Mesothelial cell of epicardium (in vitro differentiated cells): ENCODE measurements at places on chromosomes 1 and 21.

DNA sequence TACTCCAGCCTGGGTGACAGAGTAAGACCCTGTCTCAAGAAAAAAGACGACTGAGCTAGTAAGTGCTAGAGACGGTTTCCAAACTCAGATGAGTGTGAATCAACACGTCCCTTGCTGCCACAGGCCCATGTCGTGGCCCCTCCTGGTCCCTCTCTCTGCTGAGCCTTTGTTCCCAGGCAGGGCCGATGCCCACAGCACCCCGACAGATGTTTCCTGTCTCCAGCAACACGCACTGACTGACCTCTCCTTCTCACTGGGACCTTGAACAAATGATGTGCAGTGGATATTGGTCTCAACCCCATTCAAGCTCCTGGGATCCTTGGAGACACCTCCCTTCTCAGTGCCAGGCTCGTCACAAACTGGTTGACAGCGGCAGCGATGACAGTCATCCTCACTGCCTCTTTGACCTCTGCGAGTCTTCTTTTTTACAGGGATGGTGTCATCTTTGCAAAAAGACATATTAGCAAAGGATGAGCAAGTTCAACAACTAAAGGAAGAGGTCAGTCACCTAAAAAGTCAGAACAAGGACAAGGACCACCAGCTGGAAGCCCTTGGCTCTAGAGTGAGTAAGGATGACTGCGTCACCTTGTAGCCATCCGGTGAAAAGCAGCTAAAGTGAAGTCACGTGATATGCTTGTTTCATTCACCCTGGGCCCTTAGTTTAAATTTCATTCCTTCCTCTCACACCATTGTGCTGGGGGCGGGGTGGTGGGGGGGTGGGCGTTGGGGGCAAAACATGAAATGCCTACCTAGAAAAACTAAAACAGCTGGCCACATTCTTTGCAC lies 65.8 kb downstream of the FHAD1 start:
- no peak for DNase-seq

- DNase-seq = no peak
Observed at GRCh38 chr1:54400329-54400728, 5.9 kb downstream of the SSBP3 start.

DNA sequence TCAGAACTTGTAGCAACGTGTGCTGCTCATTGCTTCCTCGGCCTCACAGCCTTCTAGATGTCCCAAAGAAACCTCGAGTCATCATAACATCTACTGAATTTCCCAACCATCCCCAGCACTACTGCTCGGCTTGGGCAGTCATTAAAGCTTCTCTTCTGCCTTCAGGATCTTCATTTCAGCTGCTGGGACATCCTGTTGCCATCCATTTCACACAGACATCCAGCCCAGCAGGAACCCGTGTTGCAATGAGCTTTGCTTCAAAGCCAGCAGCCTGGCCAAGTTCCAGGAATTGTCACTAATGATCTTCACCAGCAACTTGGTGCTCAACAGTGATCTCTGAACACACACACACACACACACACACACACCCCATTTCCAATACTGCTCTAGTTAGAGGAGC lies 18.5 kb downstream of the WLS start:
- DNase-seq = no peak

DNA sequence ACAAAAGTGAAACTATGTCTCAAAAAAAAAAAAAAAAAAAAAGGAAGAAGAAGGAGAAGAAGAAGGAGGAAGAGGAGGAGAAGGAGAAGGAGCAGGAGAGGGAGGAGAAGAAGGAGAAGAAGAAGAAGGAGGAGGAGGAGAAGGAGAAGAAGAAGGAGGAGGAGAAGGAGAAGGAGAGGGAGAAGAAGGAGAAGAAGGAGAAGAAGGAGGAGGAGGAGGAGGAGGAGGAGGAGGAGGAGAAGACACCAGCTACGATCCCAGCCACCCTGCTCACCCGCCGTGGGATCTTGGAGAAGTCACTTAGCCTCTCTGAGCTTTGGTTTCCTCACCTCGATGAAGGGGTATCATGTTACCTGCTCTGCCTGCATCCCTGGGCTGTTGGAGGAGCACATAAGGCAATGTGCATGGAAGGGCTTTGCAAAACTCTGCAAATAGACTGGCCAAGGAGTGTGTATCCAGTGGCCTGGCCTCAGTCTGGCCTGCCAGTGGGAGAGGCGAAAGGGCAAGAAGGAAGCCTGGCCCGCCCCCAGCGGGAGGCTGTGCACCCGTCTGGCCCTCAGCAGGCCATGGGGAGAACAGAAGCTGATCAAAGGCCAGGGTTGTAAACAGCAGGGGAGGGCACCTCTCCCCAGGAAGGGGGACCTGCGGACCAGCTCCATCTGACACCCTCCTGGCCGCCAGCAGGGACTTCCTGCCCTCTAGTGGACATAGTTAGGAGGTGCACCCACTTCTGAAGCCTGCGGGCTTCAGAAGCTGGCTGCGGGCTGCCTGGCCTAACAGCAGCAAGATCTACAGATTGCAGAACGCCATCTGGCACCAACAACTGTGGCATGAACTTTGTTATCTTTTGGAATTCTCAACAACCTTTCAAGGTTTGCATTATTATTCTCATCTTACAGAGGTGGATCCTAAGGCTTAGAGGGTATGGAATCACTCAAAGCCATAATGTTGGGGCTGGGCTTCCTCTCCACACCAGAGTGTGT lies 19.2 kb upstream of the CDK18 start:
- DNase-seq = no peak

- no peak for DNase-seq
Observed at GRCh38 chr1:94142583-94142982, 21.6 kb upstream of the ABCA4 start.

DNA sequence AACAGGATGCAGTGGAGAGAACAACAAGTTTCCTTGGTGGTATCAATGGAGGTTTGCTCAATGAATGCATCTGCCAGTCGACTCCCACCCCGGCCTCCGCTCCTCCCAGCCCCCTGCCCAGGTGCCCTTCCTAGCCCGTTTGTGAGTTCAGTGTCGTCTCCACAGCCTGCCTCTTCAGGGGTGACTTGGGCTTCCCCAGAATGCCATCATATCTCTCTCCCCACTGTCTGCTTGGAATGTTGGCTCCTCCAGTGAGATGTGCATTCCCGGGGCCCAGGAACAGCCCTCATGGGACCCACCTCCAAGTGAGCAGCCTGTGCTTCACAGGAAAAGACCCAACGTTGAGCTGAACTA lies 30.5 kb downstream of the MATN1 start:
- no peak for DNase-seq

GRCh38 chr1:218351391-218352074 lies 6.4 kb downstream of the TGFB2 start:
- DNase-seq = no peak

- DNase-seq = no peak
Observed at GRCh38 chr21:37866027-37866426, 50.2 kb downstream of the KCNJ6 start.

GRCh38 chr1:22053017-22053860 lies 730 bp downstream of the CDC42 start:
- DNase-seq = peak; percentile 25

DNA sequence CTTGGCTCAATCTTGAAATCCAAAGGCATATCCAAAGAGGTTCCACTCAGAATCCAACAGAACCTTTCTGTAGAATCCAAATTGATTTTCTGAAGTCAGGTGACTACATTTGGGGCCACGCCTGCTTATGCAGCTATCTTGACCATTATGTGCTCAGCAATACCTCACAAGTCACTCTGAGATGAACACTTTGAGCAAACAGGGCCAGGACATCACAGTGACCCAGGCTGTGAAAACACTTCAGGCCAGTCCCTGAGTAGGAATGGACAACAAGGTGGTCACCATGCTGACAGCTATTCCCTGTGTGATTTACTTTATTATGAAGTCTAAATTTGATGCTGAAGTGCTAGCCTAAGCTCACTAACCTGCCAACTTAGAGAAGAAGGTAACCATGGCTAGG lies at the start of gene AKNAD1:
Gene AKNAD1, minus strand, starts transcription at position 101 of the 400 bp plus-strand sequence. CDS start 4,430 bp downstream, outside the sequence.
- no peak for DNase-seq

DNA sequence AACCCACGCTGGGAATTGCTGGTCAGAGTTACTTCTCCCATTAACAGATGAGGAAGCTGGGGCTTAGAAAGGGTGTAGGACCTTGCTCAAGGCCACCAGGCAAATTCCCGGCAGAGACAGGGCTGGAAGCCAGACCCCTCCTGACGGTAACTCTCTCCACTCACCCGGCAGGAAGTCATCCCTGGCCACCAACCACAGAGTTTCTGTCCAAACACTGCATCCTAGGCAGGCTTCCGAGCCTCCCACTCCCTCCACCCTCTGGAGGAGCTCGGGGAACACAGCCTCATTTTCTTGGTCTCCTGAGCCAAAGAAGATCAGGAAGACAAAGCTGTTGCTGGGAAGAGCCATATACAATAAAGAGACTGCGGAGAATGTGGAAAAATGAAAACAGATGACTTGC lies 25.0 kb upstream of the ZNF436 start:
- no peak for DNase-seq

DNA sequence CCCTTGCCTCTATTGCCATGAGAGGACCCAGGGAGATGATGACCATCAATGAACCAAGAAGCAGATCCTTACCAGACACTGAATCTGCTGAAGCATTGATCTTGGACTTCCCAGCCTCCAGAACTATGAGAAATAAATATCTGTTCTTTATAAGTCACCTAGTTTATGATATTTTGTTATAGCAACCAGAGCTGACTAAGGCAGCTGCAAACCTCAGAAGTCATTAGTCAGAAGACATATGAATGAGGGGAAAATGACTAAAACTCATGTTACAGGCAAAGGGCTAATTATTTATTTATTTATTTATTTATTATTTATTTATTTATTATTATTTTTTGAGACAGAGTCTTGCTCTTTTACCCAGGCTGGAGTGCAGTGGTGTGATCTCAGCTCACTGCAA lies 321.1 kb downstream of the TGFB2 start:
- no peak for DNase-seq

DNA sequence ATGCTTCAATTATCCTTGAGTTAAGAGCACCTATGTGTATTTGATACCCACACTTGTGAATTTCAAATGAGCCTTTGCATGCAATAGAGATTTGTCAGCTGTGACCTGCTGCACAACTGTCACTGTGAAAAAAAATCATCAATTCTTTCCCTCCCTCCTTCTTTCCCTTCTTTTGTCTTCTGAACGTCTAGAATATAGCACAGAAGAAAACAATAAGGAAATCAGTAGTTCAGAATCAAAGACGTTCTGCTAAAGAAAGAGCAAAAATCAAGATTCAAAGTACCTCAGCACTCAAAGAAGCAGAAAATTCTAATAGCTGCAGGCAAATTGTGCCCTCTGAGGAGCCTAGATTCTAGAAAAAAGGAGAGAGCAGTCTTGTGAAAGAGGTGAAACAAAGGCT lies 1.7 kb upstream of the FMN2 start:
- no peak for DNase-seq

DNA sequence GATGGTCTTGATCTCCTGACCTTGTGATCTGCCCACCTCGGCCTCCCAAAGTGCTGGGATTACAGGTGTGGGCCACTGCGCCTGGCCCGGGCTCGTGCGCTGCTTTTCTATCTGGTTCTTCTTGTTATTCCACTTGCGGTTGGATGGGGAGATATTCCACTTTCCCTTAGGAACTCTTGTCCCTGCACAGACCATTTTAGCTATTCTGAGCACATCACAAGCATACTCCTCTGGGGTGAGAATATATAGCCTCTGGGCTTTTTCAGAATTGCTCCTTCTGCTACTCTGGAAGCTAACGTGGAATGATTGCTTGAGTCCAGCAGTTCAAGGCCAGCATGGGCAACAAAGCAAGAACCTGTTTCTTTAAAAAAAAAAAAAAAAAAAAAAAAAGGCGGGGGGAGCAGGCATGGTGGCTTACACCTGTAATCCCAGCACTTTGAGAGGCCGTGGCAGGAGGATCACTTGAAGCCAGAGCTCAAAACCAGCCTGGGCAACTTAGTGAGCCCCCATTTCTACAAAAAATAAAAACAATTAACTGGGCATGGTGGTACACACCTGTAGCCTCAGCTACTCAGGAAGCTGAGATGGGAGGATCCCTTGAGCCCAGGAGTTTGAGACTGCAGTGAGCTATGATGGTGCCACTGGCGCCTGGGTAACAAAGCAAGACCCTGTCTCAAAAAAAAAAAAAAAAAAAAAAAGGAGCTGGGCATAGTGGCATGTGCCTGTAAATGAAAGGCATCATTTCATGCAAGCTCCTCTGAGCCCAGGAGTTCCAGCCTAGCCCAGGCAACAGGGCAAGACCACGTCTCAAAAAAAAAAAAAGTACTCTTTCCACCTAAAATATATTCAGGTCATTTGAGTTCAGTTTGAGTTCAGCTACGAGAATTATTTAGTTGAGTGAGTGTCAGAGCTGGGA lies 11.8 kb upstream of the PGD start:
- DNase-seq = no peak

- DNase-seq = no peak
Observed at GRCh38 chr1:229340496-229340895, 2.4 kb downstream of the CCSAP start.

DNA sequence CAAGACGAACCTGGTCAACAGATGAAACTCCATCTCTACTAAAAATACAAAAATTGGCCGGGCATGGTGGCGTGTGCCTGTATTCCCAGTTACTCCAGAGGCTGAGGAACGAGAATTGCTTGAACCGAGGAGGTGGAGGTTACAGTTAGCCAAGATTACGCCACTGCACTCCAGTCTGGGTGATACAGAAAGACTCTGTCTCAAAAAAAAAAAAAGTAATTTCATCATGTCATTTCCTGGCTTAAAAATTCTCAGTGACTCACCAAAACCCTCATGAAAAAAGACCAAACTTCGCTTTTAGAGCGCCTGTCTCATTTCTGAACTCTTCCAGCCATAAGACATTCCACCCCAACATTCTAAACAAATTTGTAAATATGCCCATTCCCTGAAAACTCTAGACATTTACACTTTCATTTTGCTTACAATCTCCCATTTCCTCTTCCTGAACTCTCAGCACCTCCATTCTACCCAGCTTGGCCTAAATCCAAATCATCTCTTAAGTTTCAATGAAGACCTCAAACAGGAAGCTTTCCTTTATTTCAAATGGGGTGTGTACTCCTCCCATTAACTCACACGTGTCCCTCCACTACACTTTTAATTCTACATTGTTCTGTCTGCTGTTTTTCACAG lies 50.5 kb upstream of the PRRC2C start:
- no peak for DNase-seq

DNA sequence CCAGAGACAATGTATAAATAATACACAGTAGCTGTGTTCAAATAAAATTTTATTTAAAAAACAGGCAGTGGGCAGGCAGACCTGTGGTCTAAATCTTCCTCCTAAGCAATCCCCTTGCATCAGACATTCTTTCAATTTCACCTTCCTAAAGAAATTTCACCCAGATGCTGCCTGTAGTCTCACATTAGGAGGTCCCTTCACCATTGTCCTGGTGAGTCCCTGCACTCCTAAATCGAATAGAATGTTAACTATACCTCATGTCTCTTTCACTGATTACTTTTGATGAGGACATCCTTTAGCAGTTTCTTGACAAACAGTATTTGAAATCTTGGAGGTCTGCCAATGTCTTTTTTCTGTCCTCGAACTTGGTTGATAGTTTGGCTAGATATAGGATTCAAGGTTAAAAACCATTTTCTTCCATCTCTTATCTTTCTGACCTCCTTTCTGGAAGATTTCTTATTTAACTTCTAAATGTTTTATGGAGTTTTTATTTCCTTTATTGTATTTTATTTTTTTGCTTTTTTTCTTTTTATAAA lies 77.5 kb downstream of the LPGAT1 start:
- no peak for DNase-seq
